Activated CD4-positive, alpha-beta T cell treated with anti-CD3 and anti-CD28 coated beads for 24 hours (primary cell): ENCODE measurements at places on chromosomes 1 and 21.

- DNase-seq: no peak
These were observed 126.3 kb upstream of the ATP1B1 start for GRCh38 chr1:168980180-168980579.

DNA sequence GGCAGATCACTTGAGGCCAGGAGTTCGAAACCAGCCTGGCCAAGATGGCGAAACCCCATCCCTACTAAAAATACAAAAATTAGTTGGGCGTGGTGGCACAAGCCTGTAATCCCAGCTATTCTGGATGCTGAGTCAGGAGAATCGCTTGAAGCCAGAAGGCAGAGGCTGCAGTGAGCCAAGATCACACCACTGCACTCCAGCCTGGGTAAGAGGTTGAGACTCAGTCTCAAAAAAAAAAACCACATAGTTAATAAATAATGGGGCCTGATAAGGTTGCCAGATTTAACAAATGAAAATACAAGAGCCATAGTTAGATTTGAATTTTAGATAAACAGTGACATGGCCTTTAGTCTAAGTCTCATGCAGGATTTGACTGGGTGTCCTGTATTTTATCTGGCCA lies 175.7 kb downstream of the ZZZ3 start:
- no peak for DNase-seq

GRCh38 chr1:97204468-97204867 lies 482.9 kb downstream of the PTBP2 start:
- no peak for DNase-seq

DNA sequence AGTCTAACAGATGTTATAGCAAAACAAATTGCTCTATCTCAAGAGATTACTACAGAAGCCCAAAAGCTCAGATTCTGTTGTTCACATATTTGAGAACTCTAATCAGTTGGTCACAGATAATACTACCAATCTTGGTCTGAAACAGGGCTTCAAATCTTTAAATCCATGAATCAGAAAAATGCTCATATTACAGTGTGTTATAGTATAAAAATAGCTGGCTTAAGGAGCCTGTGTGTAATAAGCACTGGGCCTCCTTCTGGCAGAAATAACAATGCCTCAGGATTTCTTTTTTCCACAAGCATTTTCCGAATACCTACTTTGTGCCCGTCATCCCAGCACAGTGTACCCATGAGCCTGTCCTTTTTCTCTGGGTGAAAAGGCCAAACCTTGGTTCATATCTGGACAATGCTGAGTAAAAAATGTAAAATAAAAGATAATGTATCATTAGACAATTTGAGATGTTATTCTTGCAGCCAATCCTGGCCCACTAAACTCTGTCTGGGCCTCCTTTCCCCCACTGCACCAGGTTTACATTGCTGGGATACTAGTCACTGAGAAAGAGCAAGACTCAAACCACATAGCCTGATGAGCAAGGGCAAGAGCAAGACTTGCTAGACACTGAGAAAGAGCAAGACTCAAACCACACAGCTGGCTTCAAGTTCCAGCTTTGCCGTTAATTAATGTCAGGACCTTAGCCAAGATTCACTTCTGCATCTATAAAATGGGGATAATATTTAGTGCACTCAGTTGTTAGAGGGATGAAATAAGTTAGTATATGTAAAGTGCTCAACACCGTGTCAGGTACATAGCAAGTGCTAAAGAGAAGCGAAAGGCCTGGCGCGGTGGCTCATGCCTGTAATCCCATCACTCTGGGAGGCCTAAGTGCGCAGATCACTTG lies 17.0 kb upstream of the ADAR start:
- DNase-seq: no peak

- no peak for DNase-seq
These were observed 2.3 kb upstream of the TIAM1 start for GRCh38 chr21:31346256-31346821.

DNA sequence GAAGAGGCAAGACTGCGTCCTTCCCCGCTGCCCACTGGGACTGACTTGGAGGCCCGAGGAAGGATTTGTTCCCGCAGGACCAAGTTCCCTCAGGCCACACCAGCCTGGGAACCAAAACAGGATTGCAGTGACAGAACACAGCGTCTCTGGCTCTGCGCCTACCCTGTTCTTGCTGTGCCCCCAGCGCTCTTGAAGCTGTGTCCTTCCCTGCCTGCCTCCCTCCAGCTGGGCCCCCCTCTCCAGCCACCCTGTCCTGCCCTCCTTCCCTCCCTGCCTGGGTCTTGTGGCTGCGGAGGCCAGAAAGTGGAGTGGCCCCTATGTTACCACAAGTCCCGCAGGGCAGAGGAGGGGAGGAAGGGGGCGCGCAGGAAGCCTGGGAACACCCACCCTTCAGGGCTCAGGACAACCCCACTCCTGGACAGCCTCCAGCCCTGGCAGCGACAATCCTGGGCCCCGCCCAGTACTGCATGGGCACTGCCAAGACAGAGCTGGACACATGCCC lies 164.9 kb downstream of the DYRK1A start:
- no peak for DNase-seq

- DNase-seq: no peak
These were observed 51.0 kb downstream of the XCL1 start for GRCh38 chr1:168627370-168627769.

- no peak for DNase-seq
These were observed 26.8 kb downstream of the EIF4G3 start for GRCh38 chr1:21149855-21150432.

GRCh38 chr1:29831500-29832117 lies 595.3 kb downstream of the PTPRU start:
- no peak for DNase-seq

DNA sequence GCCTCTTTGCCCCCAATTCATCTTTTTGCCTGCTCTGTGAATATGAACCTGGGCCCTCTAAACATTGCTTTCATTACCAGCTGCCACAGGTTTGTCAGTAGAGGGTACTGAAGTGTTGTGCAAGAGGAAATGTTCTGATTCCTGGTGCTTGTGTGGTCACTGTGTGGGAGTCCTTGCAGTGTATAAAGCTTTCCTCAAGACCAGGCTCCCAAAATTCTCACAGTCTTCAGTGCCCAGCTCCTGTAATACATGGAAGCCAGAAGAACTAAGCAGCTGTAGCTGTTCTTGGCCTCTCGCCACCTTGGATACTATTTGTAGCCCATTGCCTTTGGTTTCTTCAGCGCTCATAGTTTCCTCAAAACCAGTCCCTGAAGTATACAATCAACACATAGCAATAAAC lies 1046.2 kb downstream of the BRINP3 start:
- DNase-seq: no peak

DNA sequence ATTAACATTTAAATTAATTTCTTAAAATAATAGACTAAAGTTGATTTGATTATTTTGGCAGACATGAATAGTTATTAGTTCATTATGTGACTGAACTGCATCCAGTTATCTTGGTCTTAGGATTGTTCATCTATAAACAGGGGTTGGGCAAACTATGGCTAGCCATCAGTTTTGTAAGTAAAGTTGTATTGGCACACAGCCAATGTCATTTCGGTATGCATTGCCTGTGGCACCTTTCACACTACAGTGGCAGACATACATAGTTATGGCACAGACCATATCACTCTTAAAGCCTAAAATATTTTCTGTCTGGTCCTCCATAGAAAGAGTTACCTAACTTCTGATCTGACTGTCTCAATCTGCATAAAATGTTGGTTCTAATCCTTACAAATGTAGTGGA lies 27.2 kb downstream of the ADGRL2 start:
- no peak for DNase-seq

DNA sequence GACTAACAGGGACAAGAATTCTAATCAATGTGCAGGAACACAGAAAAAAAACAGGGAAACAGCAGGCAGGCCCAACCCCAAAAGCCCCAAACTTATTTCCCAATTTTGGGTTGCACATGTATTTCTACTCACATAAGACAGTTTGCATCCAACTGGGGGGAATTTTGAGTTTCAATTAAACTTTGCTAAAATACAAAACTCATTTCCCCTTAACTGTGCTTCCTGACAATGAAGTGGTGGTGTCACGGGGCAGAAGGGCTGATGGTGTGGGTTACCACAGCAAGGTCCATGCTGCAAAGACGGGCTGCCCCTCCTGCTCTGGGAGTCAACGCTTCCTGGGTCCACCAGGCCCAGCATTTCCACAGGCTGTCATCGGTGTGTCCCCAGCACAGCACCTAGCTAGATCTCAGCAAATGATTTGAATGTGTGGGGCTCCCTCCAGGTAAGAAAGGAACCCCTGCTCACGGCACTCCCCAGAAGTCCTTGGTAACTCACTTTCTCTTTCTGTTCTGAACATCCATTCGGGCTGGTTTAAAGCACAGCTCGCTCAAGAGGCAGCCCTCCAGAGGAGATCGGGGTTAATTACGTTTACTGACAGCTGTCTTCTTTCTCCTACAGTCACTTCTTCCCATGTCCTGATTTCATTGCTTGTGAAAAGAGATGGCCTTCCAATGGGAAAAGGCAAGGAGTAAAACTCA lies 27.4 kb downstream of the HIVEP3 start:
- DNase-seq: no peak

- peak; percentile 19 for DNase-seq
These were observed 1.1 kb downstream of the AGTRAP start for GRCh38 chr1:11736746-11737639.
